ENCODE measurements at places on chromosomes 12 and 14. TPM values are rescaled to one million over a fixed set of nuclear protein-coding genes. Genes with fewer than 3 reads are reported as not detected.

GRCh38 chr12:89432396-89432795 is 80.1 kb upstream of the DUSP6 start:
- DNase-seq = no peak

DNA sequence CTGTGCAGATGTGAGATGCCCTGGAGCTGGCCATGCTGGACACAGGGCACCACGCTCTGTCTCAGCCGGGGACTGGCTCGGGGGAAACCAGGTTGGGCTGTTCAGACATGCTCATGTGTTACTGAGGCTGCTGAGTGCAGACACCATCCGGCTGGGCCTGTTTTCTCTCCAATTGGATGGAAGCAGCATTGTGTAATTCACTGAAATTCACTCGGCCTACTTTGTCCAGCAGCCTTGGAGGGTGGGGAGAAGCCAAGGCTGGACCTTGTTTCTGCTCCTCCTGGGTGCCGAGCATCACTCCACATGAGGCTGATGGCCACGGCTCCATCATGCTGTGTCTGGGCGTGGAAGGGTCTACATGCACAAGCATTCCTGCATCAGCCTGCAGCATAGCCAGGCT is 130.7 kb downstream of the SMOC1 start:
- DNase-seq = no peak

GRCh38 chr14:59213368-59214315 is 25.2 kb downstream of the DAAM1 start:
- no peak for DNase-seq

GRCh38 chr12:14924541-14924940 is 13.8 kb downstream of the ERP27 start:
- no peak for DNase-seq

DNA sequence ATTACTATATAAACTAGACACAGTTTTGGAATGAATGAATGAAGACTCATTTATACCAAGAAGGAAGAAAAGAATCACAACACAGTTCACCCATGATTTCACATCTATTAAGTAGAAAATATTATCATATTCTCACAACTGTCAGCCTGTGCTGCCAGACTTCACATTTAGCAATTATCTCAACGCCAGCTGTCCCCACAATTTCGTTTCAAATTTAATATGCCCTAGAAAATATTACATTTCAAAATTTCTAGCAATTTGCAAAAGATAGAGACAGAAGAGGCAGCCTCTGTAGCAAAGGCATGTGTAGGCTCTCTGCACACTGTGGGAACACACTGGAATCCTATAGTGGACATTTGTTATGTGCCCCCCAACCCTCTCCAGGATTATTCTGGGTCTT is 83.6 kb downstream of the ANKS1B start:
- no peak for DNase-seq

GRCh38 chr14:102630405-102630804 is 38.0 kb downstream of the RCOR1 start:
- DNase-seq = no peak

DNA sequence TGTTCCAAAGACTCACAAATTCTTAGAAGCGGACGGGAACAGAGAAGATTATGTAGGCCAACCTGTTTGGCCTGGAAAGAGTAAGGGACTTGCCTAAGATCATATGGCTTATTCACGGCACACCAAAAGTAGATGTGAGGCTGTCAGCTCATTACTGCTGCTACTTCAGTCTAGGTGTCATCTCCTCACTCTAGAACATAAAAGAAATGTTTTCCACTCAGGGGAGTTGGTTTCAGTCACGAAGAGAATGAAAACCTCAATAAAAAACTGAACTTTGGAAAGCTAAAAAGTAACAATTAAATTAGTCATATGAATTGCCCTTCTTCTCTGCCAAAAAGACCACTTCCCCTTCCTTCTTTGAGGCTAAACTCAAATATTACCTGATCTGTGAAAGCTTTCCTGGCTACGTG is 658 bp upstream of the CEP128 start:
- DNase-seq = no peak

GRCh38 chr12:88681271-88681670 is 101.0 kb upstream of the KITLG start:
- no peak for DNase-seq

DNA sequence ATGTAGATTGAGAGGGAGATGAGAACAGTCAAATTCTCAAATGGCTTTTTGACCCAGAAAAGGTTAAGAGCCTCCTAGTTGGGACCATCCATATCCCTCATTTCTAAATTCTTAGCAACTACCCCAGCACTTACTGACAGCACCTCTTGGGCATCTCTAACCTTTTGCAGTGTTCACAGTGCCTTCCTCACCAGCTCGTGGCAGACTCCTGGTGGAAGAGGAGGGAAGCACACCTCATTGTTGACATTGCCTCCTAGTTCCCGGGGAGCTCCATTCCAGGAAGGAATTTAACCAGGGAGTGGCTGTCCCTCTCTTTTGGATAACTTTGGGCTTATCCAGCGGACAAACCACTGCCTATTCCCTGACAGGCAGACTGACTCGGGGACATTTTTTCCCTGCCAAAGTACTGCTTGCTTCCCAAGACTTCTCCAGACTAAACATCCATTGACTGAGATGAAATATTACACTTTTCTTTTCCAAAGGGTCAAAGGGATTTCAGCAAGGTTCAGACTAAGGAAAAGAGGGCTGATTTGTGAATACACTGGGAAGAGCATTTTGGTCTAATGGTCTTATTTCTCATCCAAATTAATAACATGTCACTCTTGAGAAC is 9.0 kb upstream of the OR6J1 start:
- DNase-seq = peak; percentile 41

DNA sequence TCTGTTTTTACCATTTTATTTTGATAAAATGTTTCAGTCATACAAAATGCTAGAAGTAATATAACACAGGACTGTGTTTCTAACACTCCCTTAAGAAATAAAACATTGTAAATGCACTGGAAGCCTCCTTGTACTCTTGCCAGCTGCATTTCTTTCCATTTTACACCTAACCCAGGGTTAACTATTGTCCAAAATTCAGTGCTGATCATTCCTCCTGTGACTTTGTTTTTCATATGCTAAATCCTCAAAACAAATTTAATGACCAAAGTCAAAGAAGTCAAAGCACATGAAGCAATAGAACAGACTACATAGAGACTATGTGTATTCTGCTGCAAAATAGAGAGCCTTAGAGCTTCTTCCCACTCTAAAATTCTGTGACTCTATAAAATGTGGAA is 420.3 kb upstream of the PRICKLE1 start:
- DNase-seq = no peak

GRCh38 chr14:99063620-99064225 is 208.3 kb downstream of the BCL11B start:
- DNase-seq = no peak

- DNase-seq = no peak
Measured at GRCh38 chr12:75825686-75826085, 205.9 kb downstream of the PHLDA1 start.

DNA sequence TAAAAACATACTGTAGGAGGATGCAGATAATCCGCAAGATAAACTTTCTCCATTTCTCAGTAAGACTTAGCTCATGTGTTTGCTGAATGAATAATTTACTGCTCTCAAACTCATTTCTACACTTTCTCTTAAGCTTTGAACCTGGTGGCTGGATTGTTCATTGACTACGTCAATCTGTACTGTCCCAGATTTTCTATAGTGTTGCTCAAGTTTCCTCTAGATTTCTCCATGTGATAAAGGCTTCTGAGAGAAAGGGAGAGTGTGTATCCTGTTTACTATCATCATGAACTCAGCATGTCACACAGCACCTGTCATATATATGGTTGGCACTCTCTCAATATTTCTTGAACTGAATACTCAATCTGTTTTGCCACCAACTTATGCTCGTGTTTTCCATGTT is 518.0 kb upstream of the TBX3 start:
- no peak for DNase-seq

GRCh38 chr12:78384541-78384940 is 480.0 kb upstream of the SYT1 start:
- no peak for DNase-seq

DNA sequence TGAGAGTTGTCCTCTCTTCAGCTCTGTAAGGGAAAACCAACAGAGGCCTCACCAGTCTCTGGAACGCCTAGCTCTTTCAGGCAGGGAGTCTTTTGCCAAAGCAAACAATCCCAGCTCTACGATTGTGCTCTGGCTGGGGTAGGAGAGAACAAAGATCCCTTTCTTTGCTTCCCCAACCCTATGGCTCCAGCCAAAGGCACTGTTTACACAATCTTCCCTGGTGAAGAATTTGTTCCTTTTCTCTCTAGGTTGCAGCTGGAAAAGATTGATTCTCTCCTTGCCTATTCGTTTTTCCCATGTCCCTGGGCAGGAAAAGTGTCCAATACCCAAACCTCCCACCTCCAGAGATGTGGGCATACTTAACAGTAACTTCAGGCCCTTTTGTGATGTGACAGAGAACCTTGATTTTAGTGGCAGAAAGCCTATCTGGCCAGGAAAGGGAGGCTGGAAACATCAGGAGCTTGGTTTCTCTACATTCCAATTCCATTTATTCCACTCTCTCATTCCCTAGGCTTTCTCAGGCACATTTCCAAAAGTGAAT is 16.8 kb downstream of the ATP5MC2 start:
- no peak for DNase-seq

- DNase-seq = no peak
Measured at GRCh38 chr14:106377432-106377831, 851.0 kb downstream of the TMEM121 start.

- DNase-seq = no peak
Measured at GRCh38 chr12:25811656-25812126, 146.8 kb upstream of the RASSF8 start.

DNA sequence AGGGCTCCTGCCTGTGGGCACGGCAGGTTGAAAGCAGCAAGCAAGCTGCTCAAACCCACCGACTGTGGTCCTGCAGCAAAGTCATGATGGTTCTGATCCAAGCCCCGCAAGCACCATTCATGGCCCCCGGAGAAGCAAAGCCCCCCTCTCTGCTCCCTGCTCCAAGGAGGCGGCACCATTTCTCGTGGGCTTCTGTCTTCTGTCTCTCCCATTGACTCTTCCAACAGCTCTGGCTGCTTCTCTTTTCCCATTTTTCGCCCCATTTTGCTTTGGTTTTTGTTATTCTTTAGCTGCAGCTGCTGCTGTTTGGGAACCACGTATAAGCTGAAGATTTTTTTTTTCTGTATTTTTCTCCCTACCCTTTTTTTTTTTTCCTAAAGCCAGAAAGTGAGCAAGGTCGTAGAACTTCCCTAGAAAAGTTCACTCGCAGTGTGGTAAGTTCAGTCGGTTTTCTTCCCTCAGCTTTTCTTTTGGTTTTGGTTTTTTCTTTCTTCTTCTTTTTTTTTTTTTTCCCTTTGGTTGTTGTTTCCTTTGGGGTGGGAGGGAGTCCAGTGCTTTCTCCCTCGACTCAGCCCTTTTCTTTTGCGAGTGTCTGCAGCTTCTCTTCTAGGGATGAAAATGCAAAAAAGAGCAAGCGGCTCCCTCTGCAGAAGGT is 354.1 kb downstream of the DPF3 start:
- DNase-seq = no peak

- DNase-seq = no peak
Measured at GRCh38 chr14:73810478-73811163, 41.0 kb upstream of the PTGR2 start.

GRCh38 chr14:83096092-83096491 is 1562.4 kb upstream of the SEL1L start:
- DNase-seq = no peak

- DNase-seq = no peak
Measured at GRCh38 chr12:130970165-130970907, 16.6 kb downstream of the ADGRD1 start.

GRCh38 chr12:29220632-29221336 is 71.7 kb downstream of the FAR2 start:
- no peak for DNase-seq

OR8S1 gene
- not detected for total RNA-seq

SERPINA6 gene
- not detected for total RNA-seq

AGAP2 gene
- 23.8 TPM for total RNA-seq

PRKD1 gene
- total RNA-seq = not detected

ENDOU gene
- total RNA-seq = not detected

MDGA2 gene
- not detected for total RNA-seq

KRT81 gene
- total RNA-seq = not detected

SLCO1B1 gene
- total RNA-seq = not detected

MYL6 gene
- 777 TPM for total RNA-seq

DPPA3 gene
- total RNA-seq = not detected

DGLUCY gene
- total RNA-seq = 36.1 TPM

TEX52 gene
- not detected for total RNA-seq

WNT1 gene
- total RNA-seq = not detected

ALDH1L2 gene
- total RNA-seq = 5.9 TPM

TAS2R42 gene
- total RNA-seq = not detected

DLK1 gene
- total RNA-seq = not detected

All from activated naive CD8-positive, alpha-beta T cell treated with anti-CD3 and anti-CD28 coated beads for 36 hours (primary cell).